MG63 (cell line): ENCODE measurements at places on chromosomes 7 and 10. TPM values are rescaled to one million over a fixed set of nuclear protein-coding genes. Genes with fewer than 3 reads are reported as not detected.

GRCh38 chr10:4658777-4659176, 167.2 kb upstream of the AKR1E2 start:
- no peak for DNase-seq

DNA sequence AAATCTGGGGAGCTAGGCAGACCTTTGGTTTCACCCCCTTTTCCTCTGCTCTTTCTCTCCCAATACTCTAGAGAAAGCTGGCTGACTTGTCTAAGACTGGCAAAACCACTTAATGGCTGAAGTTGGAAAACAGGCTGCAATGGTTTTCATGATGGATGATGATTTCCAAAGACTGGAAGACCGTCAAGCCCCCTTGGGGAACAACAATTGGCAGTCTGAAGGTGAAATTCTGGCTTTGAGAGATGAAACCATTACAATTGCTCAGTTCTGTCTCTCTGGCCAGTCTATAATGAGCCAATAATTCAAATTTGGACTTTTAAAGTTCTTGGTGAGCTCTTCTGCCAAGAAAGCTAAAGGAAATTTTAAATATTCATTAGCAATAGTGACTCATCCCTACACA, 680.5 kb downstream of the PARD3 start:
- DNase-seq: no peak

DNA sequence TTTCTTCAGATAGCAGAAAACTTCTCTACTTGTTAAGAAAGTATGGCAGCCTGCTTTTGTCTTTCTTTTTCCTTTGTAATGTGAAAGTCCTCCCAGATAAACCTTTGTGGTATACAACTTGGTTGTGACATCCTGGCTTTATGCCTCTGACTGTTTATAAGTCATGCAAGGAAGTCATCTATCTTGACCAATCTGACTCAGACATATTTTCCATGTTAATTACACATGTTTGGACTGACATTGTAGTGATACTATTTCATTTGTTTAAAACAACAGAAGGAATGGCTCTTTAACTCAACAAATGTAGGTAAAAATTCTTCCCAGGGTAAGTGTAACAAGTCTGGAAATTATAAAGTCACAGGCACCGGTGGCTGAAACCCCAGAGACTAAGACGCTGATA, 341.6 kb upstream of the MEOX2 start:
- no peak for DNase-seq

GRCh38 chr10:61779950-61780659, 117.4 kb downstream of the CABCOCO1 start:
- DNase-seq: peak; percentile 72

DNA sequence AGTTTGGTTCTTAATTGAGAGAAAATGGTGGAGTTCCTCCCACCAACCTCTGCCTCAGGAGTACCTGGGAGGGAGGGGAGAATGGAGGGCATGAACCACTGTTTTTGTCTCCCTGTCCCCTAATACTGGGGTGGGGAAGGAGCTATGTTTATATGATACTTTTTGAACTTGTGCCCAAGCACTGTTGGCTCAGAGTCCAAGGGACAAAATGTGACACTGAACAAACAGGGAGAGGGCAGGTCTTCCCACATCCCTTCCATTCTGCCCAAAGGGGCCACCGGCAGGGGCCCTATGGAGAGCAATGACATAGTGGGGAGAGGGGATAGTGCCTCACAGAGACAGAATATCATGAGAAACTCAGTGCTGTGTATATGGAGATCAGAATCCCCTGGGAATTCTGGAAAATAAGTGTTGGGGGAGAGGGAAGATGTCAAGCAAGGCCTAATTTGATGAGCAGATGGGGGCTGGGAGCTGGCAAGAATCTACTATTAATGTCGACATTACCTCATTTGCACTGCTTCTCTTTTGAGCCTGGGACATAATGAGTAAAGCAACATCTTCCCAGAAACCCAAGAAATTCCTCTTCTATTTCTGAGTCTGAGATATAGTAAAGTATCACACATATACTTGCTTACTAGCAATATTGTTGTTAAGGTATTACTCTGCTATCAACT, 180.6 kb downstream of the CYP26A1 start:
- no peak for DNase-seq

GRCh38 chr10:78550090-78550489, 516.4 kb downstream of the RPS24 start:
- DNase-seq: no peak

GRCh38 chr7:38905056-38905759, 3.8 kb downstream of the VPS41 start:
- DNase-seq: no peak

DNA sequence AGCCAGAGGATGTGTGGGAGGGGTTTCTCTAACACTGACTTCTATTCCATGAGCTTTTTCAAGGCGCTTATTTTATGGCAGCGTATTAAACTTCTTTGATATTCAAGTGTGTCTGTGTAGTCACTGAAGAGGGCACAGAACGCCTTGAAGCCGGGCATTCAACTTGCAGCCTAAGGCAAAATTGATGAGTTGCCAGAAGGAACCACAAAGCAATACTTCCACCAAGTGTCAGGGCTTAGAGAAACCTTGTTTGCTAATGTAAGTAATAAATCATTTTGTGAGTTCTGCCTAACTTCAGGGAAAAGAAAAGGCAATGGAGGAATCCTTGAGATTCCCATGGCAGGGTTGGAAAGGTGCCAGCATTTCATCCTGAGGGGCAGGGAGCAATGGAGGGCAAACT, 163.8 kb downstream of the LCOR start:
- no peak for DNase-seq

- DNase-seq: no peak
These were observed 170.3 kb downstream of the NRP1 start for GRCh38 chr10:33164060-33164709.

DNA sequence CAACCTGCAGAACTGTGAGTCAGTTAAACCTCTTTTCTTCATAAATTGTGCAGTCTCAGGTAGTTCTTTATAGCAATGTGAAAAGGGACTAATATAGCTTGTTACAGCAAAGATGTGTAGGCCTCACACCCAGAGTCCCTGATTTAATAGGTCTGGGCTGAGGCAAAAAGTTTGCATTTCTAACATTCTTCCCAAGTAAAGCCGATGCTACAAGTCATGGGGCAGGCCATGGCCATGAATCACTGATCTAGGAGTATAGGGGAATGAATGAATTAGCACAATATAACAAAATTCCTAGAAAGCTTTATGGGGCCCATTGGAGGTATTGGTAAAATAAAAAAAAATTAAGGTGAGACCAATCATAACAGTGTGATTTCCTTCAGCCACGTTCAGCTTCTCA, 11.5 kb upstream of the AASS start:
- DNase-seq: no peak

- peak; percentile 38 for DNase-seq
These were observed 337 bp downstream of the TRIL start for GRCh38 chr7:28957751-28958234.

DNA sequence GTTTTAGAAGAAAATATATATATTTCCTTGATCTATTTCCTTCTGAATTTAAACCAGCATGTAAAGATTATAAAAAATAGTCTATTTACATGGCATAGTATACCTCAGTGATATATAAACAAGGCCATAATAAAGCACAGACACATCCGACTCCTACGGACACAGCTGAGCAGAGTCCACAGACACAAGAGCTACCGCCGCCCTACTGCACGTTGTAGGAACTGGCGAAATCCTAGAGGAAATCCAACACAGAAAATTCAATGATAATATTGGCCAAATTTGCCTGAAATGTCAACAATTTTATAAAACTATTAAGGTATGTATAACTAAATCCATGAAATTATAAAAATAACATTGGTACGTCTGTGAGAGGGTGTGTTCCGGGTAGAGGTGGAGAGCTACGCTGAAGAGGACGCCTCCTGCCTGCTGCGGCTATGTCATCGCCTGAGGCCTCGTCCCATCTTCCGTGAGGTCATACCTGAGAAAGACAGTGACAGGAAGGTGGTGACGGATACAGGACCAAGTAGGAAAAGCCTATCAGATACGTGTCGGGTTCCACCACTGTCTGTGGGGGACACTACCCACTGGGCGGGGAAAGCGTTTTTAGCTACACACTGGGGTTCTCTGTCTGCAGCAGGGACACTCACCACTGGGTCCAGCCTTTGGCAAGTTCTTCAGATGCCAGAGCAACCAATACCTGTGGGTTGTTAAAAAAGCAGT, 29.3 kb upstream of the NCAPG2 start:
- no peak for DNase-seq

DNA sequence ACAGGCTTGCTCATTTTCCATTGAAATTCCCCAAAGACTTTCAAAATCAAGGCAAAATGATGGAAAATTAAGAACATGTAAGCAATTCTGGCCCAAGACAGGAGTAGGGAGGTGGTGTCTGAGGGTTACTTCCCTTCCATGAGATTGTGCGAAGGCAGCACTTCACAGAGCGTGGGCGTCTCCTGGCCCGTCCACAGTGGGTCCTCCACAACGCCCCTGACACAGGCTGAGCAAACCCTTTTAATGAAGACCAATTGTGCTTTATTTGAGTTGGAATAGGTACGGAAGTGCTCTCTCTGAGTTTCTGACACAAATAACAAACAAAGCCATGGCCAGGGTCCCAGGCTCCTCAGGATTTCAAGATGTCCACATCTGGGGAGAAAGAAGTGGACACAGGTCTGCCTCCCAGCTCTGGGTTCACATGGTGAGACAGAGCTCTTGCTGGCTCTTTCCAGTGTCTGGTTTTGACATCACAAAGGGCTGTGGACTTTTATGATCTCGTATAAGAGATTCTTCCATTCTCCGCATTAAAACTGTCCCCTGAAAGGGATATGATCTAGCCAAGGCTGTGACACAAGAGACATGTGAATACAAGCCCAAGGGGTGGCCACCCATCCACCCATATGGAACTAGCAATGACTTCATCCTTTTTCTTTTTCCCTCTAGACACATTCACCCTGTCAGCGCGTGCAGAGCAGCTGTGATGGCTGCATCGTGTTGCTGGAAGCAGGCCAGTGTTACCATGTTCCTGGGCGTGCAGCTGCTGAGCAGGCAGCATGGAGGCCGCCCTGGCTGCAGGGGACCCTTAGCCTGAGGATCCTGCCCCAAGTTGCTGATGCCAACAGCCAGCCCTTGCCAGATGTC, 145.6 kb downstream of the ADAM12 start:
- DNase-seq: peak; percentile 25

GRCh38 chr10:83909001-83909400, 230.3 kb upstream of the GHITM start:
- no peak for DNase-seq

- no peak for DNase-seq
These were observed 136.6 kb downstream of the CALN1 start for GRCh38 chr7:72275382-72276070.

- DNase-seq: peak; percentile 23
These were observed 118.1 kb upstream of the PHF14 start for GRCh38 chr7:10855583-10855982.

DNA sequence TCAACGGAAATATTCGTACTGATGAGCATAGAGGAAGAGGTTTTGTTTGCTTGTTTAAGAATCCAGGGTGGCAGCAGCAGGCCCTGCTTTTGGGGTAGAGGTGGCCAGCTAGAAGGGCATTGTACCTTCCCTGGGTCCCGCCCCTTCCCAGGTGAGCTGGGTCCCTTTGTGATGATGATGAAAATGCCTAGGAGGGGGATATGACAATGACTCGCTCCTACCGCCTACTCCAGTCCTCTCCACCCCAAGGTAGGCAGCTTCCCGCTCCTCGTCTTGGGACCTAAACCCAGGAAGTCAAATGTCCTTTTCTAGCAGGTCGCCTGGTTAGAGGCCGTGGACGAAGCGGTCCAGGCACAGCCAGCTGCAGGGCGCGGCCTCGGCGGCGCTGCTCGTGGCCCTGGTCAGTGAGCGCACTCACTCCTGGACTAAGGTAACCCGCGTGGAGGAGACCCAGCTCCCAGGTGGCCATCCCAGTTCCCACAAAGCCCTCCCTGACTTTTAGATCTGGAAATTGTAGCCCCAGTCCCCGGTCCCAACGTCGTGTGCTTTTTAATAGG, 141.4 kb downstream of the LSMEM1 start:
- no peak for DNase-seq

- DNase-seq: no peak
These were observed 10.5 kb upstream of the TRIM24 start for GRCh38 chr7:138449580-138449979.

- DNase-seq: no peak
These were observed 1262.6 kb upstream of the SORCS1 start for GRCh38 chr10:108427146-108427545.

DNA sequence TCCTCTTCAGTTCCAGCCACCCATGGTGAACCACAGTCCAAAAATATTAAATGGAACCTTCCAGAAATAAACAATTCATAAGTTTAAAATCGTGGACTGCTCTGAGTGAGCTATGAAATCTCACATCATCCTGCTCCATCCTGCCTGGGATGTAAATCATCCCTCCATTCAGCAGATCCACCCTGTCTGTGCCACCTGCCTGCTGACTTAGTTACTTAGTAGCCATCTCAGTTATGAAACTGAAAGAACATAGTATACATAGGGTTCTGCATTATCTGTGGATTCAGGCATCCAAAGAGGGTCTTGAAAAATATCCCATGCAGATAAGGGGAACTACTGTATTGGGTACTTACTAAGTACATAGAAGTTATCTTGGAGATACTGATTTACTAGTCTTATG, 89.0 kb downstream of the ST8SIA6 start:
- no peak for DNase-seq

GRCh38 chr7:28168393-28169158, 12.0 kb downstream of the JAZF1 start:
- no peak for DNase-seq

DNA sequence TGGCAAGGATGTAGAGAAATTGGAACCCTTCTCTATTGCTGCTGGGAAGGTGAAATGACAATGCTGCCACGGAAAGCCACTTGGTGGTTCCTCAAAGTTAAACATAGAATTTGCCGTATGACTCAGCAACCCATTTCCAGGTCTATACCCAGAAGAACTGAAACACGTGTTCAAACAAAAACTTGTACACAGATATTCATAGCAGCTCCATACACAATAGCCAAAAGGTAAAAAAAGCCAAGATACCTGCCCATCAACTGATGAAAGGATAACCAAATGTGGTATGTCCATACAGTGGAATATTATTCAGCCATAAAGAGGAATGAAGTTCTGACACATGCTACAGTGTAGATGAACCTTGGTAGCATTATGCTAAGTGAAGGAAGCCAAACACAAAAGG, 39.1 kb downstream of the LHPP start:
- no peak for DNase-seq

- DNase-seq: peak; percentile 39
These were observed at the start of gene RBM20 for GRCh38 chr10:110643653-110644597. Gene RBM20 (plus strand): TSS chr10:110644336. CDS start chr10:110644455, 119 bp downstream.

Gene CYP2C19
- total RNA-seq: not detected in 2 replicates

Gene IDI2
- not detected in 2 replicates for total RNA-seq

Gene HOGA1
- total RNA-seq: 5.0 and 6.7 TPM in 2 replicates

Gene MYOZ1
- not detected in 2 replicates for total RNA-seq

Gene PTN
- 0.20 TPM in 1 of 2 replicates, not detected in the other for total RNA-seq

Gene PIP
- not detected in 2 replicates for total RNA-seq

Gene PSMA2
- 168 and 287 TPM in 2 replicates for total RNA-seq

Gene ENTPD1
- not detected in 2 replicates for total RNA-seq

Gene STEAP1B
- total RNA-seq: 18.2 and 18.7 TPM in 2 replicates

Gene GPER1
- total RNA-seq: 2.2 and 2.8 TPM in 2 replicates
